ENCODE measurements at places on chromosomes 2 and 18. TPM values are rescaled to one million over a fixed set of nuclear protein-coding genes. Genes with fewer than 3 reads are reported as not detected.

Gene MROH2A
- not detected for total RNA-seq

Gene POMC
- 0.72 TPM for total RNA-seq

DNA sequence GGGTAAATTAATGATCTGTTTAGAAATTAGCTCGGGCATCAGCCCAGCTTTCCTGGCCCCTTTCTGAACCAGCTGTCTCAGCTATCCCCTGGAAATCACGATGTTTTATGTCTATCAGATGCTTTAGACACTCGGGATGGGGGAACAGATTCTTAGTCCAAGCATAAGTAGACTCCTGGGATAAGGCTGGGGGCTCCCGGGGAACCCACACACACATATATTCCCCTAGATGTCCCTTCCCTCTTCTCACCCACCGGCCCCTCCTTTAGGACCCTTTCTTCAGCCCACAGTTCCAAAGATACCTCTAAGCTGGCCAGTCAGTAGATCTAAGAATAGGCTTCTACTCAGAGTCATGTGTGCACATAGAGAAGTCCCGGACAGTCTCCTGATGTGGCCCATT is 151.5 kb upstream of the COPS8 start:
- no peak for DNase-seq

DNA sequence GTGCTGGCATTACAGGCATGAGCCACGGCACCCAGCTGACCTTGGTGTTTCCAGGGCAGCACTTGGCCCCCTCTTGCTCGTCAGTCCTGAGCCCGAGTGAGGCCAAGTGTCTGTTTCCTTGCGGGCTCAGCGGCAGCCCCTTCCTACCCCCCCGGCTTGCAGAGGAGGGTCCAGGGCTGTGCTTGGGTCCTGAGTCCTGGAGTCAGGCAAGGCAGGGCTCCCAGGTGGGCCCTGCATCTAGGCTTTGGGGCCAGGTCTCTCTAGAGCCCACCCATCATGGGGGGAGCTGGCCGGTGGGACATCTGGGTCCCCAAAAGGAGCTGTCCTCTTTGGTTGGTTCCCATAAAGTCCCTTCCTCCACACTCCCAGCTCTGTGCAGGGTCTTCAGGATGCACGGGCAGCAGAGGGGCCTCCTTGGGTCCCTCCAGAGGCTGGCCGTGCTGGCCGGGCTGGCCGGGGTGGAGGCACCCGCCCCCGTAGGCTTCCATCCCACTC is 63.7 kb upstream of the HPCAL1 start:
- no peak for DNase-seq

DNA sequence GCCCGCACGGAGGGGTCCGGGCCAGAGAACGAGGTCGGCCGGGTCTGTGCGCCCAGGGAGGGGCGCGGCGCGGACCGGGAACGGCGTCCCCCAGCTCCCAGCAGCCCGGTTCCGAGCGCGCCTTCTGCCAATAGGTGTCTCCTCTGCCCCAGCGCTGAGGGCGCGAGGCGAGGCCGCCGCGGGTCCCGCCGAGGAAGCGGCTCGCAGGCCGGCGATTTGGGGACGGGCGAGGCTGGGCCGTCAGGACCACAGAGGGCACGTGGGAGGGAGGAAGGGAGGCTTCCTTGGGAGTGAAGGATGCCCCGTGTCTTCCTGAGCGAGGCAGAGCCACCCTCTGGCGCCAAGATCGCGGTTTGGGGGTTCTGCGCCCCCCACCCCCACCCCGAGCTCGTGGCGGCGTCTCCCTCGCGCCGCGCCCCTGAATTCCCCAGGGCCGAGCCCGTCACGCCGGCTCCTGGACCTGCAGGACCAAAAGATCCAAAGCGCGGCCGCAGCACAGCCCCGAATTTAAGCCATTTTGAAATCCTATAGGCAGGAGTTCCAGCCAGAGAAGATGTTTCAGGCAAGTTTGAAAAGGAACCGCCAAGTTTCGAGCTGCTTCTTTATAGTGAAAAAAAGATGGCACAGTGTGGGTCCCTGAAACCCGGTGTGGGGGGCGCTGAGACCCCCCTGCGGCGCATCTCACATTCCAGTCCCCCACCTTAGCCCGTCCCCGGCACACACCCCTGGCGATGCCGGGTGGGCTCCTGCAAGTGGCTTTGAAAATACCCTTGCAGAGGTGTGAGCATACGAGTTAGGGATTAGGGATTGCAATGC is 909 bp downstream of the NFATC1 start:
- DNase-seq, result peak; percentile 36

- DNase-seq, result no peak
Observed at GRCh38 chr2:144434425-144435222, 85.3 kb downstream of the ZEB2 start.

GRCh38 chr2:232387451-232388171 is 9.1 kb downstream of the ALPP start:
- no peak for DNase-seq

DNA sequence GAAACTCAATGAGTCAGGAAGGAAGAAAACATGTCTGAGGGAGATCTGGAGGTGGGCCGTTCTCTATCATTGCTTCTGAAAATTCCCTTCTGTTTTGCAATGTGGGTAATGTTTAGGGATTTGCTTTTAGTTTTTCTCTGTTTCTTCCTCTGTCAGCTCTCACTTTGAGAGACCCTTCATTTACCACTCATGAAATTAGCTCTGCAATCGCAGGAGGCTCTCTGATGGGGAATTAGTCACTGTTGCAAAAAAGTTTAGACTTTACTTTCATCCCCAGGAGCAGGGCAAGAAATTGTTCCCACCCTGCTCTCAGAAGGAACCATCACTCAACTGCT is 80.0 kb upstream of the MAP4K3 start:
- no peak for DNase-seq

DNA sequence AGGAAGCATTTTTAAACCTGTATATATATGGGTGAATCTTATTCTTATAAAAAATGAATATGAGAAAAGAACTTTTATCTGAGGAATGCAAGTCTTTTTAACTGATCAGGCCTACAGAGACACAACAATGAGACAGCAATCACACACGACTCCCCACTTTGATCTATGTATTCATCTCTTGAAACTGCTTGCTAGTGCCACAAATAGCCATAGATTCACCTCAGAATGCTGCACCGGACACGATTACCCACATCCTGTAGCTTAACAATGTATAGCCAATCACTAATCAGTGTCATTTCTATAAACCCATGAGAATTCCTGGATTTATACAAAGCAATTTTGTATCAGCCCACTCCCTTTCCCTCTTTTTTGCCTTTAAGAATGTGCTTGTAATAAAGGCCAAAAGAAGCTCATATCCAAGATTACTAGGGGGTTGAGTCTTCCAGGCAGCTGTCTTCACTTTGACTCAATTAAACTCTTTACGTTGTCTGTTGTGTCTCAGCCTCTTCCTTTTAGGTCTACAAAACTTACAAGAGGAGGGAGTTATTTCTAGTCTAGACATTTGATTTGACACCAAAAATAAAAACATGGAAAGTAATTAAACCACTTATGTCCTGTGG is 94.9 kb downstream of the MBD2 start:
- DNase-seq, result no peak

DNA sequence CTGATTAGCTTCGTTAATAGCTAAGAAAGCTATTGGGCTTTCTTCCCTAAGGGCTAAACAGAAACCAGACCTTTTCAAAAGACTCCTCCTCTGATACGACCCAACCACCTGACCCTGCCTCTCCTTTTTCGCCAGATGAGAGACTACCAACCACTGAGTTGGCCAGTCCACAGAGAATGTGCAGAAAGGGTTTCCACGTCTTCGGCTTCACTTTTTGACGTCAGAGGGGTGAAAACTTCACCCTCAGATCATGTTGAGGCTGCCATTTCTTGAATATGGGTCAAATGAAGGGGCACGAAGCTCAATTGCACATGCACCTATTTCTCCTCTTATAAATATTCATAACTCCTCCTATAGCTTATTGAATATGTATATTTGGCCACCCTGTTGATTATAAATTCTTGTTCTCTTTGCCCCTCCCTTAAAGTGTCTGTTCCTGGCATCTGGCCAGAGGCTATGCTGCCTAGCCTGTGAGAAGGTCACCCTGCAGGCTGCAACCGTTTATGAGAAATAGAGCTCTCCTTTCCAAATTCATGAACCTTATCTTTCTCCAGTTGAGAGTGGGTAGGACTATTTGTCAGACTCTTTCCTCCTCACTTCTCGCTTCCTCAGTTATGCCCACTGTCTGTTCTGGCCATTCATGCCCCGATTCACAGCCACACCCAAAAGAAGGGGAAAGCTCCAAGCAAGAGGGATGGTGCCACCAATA is 301.6 kb downstream of the STK39 start:
- no peak for DNase-seq

Measured in umbilical cord (tissue), 2 donors.